ENCODE measurements at places on chromosomes 4 and X.

- peak; percentile 41 for DNase-seq
Measured at GRCh38 chr4:140743194-140743931, 12.8 kb downstream of the TBC1D9 start.

- DNase-seq: no peak
Measured at GRCh38 chr4:68997040-68997439, 45.4 kb upstream of the UGT2A3 start.

- DNase-seq: peak; percentile 9
Measured at GRCh38 chrX:125757794-125758564, 408.1 kb downstream of the DCAF12L2 start.

DNA sequence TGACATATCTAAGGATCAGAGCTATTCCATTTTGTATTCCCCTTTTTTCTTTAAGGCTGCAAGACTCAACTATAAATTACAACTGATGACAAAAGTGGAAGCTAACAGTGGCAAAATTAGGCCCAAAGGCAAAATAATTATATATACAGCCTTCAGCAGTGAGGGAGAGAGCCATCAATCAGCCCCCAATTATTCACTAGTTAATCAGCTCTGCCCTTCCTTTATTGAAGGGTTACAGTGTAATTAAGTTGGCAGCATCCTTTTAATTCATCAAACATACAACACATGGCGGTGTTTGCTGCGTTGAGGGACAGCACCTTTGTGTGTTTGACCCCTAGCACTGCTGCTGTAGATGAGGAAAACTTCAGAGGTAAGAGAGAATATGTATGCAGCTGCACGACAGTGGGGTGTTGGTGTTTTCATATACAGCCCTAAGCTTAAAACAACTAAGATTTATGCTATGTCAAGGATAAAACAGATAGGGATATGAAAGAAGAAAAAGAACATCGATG lies 973.9 kb upstream of the POU3F4 start:
- DNase-seq: no peak

- no peak for DNase-seq
Measured at GRCh38 chr4:77196866-77197265, 39.9 kb downstream of the CCNG2 start.

GRCh38 chr4:53847965-53848364 lies 216.4 kb downstream of the CHIC2 start:
- DNase-seq: no peak

GRCh38 chrX:32798990-32799389 lies 412.4 kb downstream of the DMD start:
- no peak for DNase-seq

DNA sequence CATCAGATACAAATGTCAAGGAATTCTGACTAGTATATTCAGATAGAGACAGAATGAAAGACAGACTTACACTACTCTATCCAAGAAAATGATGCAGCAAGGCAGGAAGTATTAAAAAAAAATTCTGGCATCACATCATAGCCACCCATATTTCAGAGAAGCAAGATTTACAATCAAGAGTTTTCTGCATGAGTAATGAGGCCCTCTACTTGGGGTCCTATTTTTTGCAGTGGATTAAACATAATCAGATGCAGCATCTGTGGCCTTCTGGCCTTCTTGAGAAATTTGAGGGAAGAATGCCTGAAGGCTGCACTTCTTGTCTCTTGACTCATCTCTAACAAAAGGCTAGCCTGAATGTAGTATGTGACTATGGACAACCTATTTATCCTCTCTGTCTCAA lies 48.2 kb upstream of the SLIT2 start:
- DNase-seq: peak; percentile 58

DNA sequence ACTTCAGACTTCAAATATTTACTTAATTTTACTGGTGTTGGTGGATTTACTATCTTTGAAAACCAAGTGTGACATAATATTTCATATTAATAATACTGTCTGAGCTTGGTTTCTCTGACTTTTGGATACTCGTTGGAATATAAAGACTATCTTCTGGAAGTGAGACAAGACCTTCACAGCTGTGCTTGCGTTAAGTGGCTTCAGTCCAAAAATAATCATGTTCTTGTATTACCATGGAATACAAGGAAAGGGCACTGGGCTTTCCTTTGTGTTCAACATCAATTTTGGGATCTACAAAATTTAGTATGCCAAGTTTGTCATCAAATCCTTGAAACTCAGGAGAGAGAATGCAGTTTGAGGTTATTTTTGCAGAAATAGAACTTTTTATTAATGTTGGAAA lies 712.4 kb upstream of the LCORL start:
- no peak for DNase-seq

- DNase-seq: no peak
Measured at GRCh38 chr4:36226430-36227227, 17.7 kb downstream of the ARAP2 start.

DNA sequence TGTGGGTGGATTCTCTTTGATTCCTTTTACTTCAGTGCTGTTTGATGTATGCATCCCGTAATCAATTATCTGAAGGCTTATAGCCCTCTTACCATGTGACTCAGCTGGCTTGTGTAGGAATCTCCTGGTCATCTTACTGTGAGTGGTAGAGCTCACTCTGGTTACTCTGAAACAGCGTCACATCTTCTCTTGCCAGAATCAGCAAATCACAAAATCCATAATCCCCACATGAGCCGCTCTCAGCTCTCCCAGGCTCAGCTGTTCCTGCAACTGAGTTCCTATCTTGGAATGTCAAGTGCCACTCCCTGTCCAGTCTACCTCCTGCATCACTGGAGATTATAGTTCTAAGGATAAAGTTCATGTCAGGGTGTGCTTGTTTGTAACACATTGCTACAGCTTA lies 278.0 kb downstream of the FBXO8 start:
- DNase-seq: no peak

- DNase-seq: no peak
Measured at GRCh38 chrX:124035657-124036056, 74.2 kb downstream of the STAG2 start.

- DNase-seq: peak; percentile 58
Measured at GRCh38 chr4:6885953-6886557, 23.6 kb upstream of the TBC1D14 start.

DNA sequence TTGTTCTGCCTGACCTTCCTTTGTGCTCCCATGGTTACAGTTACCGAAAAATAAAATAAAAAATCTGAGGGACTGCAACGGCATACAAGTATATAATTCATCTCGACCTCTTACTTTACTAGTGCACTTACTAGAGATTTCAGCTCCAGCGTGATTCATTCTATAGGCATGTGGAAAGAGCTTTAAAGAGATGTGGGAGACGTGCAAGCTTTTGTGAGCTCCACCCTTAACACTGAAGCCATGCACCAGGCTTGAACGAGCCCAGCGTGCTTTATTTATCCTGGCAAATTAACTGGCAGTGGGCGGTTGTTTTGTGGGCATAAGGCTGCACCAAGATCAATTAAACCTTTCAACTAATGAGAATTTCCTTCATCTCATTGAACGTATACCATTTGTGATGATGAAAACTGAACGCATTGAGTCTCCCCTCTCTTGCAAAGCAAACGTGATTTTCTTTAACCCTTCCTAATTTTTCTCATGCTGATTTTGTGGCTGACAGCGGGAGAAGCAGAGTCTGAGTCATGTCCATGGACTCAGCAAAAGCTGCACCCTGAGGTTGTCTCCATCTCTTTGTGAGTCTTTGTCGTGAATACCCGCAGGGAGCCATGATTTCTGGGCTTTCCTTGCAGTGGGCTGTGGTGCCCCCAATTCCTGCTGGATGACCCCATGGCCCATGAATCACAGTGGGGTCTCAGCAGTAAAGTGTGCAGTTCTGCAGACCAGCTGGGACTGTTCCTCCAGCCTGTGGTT lies 60.1 kb downstream of the MXRA5 start:
- DNase-seq: peak; percentile 85

GRCh38 chr4:79042079-79042674 lies 102.9 kb upstream of the PAQR3 start:
- DNase-seq: peak; percentile 59

- no peak for DNase-seq
Measured at GRCh38 chr4:153476829-153477574, 10.8 kb downstream of the TMEM131L start.

- no peak for DNase-seq
Measured at GRCh38 chrX:39693298-39693697, 404.5 kb downstream of the BCOR start.

- peak; percentile 36 for DNase-seq
Measured at GRCh38 chr4:37365888-37366287, 121.3 kb downstream of the NWD2 start.

DNA sequence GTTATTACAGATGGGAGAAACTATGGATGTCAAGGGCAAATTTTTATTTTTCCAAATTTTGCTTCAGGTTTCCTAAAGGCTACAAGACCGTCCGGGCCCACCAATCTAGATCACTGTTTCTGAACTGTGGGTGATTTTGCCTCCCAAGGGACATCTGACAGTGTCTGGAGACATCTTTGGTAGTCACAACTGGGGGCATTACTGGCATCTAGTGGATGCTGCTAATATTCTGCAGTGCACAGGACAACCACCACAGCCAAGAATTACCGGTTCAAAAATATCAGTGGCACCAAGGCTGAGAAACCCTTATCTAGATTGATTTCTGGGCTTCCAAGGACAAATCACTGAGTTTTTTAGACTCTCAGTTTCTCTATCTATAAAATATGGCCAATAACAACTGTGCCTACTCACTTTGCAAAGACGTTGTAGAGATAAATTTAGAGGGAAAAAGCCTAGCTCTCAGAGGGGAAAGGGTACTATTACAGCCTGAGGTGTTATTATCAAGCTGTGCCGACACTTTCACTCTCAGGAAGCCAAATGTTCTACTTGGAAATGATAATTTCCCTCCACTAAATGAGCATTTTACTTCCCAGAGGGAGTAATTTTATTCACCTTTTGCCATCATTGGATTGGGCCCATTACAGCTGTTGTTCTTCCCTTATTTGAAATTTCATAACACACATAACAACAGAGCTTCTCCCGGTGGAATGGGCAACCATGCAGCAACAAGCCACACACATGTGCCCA lies 442.1 kb downstream of the CENPC start:
- no peak for DNase-seq

- no peak for DNase-seq
Measured at GRCh38 chr4:56655209-56655626, 25.9 kb downstream of the HOPX start.

GRCh38 chrX:71301195-71301924 lies at the start of gene ITGB1BP2:
Gene ITGB1BP2, plus strand, starts transcription at chrX:71301750. Its CDS starts 57 bp downstream, at chrX:71301807.
- no peak for DNase-seq

DNA sequence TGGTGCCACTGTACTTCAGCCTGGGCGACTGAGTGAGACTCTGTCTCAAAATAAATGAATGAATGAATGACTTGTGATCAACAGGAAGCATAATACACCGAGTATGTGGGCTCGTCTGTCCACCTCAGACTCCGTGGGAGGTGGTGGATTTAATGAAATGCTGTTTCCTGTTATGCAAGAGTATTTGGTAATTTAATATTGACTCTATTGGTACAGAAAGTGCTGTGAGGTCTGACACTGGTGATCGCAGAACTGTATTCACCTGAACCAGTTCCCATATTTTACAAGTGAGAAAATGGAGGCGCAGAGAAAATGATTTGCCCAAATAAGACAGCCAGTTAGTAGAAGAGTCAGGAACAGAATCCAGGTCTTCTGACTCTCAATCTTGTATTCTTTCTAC lies 423.3 kb downstream of the RAPGEF2 start:
- peak; percentile 39 for DNase-seq

GRCh38 chr4:122758033-122758432 lies 25.5 kb downstream of the BBS12 start:
- DNase-seq: peak; percentile 51

DNA sequence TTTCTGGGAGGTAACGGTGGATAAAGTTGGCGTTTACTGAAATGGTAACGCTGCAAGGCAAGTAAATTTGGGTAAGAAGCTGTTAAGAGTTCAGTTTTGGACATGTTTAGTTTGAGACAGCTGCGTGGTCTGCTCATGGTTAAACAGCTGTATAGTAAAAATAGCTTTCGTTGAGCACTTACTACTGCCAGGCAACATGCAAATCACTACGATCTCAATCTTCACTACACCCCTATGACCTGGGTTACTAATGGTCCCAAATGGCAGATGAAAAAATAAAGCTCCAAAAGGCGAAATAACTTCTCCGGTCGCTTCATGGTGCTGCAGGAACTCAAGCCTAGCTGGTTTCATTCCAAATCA lies 22.2 kb downstream of the FABP2 start:
- no peak for DNase-seq

DNA sequence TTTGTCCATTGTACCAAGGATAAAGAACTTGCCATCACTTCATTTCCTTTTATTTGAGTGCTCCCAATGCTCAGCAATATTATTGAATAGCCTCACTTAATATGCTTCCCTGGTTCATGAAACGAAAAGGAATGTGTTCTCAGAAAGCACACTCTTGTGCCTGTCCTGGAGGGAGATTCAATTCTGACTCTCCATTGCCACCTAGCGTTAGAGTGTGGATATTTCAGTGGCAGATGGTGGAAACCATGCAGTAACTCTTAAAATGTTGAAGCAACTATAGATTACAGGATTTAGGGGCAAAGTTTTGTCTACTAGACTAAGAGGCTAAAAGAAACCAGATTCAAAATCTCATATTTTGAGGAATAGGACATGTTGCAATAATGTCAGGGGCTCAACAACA lies 36.0 kb downstream of the GAB3 start:
- DNase-seq: peak; percentile 80

GRCh38 chr4:86181585-86181984 lies 178.3 kb downstream of the MAPK10 start:
- peak; percentile 1 for DNase-seq

DNA sequence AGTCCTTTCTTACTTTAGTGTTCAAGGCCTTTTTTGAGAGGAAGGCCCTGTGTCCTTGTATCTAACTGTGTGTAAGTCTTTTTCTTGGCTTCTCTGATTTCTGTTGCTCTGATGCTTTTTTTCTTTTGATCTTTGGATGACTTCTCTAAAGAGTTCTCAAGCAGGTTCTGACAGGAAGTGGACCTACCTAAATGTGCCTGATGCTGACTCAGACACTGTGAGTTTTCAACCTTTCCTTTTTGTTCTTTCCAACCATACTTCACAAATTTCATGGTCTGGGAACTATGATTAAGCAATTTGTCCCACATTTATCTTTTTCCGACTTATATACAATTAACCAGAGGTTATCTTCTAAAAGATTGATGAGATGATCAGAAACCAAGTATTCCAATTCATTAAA lies 96.5 kb downstream of the SYTL5 start:
- DNase-seq: no peak

- DNase-seq: no peak
Measured at GRCh38 chr4:147709999-147710398, 21.9 kb upstream of the ARHGAP10 start.

- peak; percentile 15 for DNase-seq
Measured at GRCh38 chr4:25694466-25694865, 38.8 kb downstream of the SLC34A2 start.

DNA sequence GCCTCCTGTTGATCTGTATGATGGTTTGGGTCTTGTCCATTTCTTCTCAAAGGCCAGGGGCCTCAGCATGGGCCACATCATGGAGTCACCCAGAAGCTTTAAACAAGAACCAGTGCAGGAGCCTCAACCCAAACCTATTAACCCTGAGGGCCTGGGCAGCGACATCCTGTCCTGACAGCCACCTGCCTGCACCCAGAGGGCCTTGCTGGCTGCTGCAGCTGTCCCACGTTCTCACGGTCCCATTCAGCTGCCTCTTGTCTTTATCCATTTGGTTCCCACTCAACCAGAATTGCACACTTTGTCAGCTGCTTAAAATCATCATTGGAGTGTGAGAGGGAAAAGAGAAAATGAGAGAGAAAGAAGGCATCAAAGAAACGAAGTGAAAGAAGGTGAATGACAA lies 21.6 kb downstream of the C4orf50 start:
- no peak for DNase-seq

- no peak for DNase-seq
Measured at GRCh38 chrX:38879631-38880220, 78.5 kb downstream of the MID1IP1 start.

All from MCF 10A (cell line).